ENCODE measurements at places on chromosomes 2 and 18.

DNA sequence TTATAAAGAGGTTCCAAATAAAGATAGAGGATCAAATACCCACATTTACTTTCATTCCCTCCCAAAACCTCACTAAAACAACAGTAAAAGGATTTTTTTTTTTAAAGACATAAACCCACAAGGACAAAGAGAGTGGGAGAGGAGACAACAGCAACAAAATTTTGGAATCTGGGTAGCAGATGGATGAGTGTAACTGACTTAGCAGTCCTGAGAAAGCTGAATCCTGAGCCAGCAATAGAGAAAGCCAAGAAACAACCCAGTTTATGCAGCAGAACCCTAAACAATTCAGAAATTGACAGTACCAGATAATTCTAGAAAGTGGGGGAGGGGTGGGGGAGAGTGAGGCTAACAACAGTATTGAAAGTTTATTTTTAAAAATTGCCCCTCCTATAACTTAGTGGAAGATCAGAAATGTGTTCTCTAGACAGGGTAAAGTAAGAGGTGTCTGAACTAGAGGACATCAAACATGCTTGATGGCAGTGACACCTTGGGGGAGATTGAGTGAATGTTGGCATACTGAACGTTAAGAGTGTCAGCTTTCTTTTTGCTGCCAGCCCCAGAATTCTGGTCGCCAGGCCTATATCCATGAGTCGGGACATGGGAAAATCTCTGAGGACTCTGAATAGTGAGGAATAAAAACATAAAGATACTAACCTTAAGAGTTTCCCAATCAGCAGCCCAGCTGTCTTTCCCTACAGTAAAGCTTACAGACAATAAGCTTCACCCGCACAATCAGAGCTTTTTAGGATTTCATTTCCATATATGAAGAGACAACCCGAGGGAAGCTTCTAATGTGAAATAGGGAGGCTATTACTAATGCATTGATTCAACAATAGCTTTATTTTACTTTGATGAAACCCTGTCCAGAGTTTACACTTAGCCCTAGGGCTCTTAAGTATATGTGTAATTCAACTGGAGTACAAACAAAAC lies 128.0 kb upstream of the ALPP start:
- DNase-seq = no peak

DNA sequence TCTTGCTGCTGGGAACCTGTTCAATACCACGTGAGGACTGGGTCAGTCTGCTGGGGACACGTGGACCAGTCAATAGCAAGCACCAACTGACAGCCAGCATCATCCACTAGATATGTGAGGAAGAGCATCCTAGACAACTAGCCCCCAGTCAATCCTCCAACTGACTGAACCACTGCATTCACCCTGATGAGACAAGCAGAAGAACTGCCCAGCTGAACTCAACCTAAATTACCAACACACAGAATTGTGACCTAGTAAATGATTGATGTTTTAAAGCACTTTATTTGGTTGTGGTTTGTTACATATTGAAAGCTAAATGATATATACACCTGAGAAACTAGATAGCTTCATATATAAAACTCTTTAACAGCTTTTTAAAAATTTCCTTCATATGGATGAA lies 15.7 kb downstream of the IRS1 start:
- no peak for DNase-seq

GRCh38 chr2:230738924-230739323 lies 26.3 kb downstream of the CAB39 start:
- DNase-seq = no peak

DNA sequence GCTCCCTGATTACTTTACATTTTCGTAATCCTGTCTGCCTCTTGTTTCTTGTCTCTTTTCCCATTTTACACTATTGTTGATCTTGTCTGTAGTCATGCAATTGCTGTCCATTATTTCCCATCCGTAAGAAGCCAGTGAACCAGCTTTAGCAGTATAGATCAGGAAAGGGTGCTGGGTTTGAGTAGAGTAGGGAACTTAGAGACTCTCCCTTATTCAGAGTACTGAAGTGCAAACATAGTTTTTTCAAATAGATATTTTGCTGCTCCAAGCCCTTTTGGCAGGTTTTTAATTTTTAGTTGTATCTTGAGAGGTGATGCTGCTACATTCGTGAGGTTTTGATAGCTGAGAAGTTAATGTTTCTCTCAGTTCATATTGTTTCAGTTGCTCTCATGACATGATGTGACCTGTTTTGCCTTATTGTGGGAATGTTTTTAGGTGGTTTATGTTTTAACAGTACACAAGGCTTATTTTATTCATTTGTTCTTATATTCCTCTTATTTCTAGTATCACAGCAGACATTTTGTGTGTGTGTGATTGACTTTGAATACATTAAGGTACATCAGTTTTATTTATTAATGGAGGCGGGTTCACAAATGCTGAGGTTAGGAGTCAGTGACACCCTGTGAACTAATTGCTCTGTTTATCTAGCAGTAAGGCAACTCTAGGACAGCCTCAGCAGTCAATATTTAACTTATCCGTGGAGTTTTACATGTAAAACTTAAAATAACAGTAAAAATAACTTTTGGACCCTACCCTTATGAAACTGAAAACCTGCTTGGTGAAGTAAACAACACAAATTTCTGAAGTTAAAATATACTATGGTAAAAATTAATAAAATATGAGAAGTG lies 118.4 kb downstream of the ZNF407 start:
- no peak for DNase-seq

- DNase-seq = no peak
Measured at GRCh38 chr2:25257931-25258846, 83.5 kb downstream of the DNMT3A start.

DNA sequence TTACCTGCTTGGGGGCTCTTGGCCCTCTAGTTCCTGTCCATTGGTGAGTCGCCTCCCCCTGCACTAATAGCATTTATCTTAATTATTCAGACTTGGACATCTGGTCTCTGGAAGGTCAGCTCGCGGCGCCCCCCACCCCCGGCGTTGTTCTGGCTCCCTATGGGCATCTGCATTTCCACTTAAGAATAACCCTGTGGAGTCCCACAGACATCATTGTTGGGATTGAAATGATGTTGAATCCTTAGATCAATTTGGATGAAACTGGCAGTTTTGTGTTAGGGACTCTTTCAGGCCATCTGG lies 313.8 kb upstream of the HS6ST1 start:
- DNase-seq = no peak

GRCh38 chr2:233423552-233423860 lies 69.2 kb downstream of the DGKD start:
- no peak for DNase-seq

DNA sequence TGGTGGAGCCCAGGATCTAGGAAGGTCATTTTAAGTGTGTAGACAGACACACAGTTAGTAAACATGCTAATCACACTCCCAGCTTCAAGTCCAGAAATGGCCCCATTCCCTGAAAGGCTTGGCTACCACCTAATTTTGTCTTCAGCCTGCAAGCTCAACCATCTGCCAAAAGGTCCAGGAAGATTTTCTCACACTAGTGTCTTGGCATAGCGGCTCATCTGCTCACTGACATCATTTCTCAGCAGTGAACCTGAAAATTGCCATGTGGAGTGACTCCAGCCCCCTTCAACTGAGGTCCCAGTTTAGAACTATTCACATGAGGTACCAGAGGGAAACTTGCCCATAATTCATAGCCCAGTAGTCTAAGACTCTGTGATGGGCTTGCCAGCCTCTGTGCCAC lies 748.9 kb downstream of the LRP1B start:
- DNase-seq = no peak

DNA sequence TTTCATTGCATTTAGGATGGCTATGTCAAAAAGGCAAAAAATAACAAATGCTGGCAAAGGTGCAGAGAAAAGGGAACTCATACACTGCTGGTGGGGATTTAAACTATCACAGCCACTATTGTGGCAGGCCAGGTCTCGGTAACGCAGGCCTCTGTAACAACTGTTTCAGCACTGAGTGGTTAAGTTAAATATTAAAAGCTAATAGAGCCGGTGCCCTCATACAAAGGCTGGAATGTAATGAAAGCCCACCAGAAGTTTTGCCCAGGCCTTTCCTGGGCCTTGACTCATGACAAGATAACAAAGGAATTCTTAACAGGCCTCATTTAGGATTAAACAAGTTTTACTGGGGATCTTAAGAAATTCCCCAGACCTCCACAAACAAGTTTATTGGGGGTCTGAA lies 10.7 kb downstream of the MERTK start:
- no peak for DNase-seq

- no peak for DNase-seq
Measured at GRCh38 chr18:28114472-28114871, 62.5 kb downstream of the CDH2 start.

- no peak for DNase-seq
Measured at GRCh38 chr18:41906528-41907146, 48.4 kb upstream of the PIK3C3 start.

DNA sequence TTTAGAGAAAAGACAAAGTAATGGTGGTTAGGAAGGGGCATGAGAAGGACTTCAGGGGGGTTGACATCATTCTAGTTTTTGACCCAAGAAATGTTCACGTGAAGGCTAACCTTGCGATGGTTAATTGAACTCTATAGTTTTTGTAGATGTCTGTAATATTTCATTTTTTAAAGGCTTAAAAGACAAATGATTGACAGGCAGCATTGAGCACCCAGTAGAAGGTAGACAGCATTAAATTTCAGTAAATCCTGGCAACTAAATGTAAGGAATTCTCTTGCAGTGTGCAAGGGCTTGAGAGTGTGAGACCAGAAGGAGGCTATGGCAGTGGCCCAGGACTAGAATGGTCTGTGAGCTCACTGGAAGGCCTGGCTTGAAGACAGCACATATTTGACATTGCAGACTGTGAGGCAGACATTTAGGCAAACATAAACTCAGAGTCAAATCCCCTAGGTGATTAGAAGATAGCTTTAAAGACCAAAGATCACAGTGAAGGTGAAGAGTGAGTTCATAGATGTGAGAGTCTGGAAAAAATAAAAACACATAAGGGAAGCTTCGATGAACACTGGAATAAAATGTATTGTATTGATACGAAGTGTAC lies 100.1 kb upstream of the MAP4K4 start:
- no peak for DNase-seq

- DNase-seq = no peak
Measured at GRCh38 chr2:5913711-5914395, 221.7 kb downstream of the SOX11 start.

DNA sequence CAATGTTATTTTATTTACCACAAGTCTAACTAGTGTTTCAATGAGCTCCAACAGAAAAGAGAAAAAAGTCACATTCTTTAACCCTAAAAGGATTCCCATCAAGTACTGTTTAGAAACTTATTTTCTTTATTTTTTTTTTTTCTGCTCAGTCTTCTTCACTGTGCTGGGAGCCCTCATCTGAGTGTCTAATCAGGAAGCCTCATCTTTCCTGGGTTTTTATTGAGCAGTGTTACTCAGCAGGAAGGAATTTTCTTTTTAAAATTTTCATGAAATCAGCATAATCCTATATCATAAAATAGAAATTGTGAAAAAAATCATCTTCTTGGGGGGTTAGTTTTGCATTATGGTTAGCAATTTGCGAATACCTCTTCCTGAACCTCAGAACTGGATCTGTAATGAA lies 453.8 kb downstream of the CDH2 start:
- DNase-seq = no peak

- DNase-seq = no peak
Measured at GRCh38 chr18:45540125-45540524, 75.2 kb upstream of the SLC14A2 start.

DNA sequence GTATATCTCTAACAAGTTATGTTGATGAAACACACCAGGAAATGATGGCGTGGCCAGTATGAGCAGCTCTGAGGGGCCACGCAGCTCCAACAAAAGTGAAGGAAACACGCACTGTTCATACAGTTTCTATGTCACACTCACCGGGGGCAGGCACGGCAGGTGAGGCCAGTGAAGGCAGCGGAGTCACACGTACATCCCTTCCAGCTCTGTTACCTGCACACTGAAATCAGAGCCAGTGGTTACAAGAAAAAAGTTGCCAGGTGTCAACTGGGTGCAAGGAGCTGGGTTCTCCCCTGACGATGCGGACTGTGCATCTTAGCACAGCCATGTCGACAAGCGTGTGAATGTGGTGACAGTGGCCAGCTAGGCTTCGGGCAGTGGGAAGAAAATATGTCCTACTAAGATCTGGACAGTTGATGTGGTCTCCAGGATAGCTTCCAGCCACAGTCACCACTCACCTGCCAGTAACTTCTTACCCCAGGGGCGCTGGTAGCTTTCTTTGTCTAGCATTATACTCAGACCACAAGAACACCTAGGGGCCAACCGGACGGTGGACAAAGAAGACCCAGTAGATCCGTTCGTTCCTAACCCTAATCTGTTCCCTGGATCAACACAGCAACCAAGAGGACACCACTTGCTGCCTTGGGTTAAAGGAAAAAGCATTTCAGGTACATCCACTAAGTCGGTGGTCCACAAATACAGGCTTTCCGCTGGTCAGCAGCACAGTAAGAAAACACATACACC lies 10.1 kb downstream of the HJURP start:
- no peak for DNase-seq

DNA sequence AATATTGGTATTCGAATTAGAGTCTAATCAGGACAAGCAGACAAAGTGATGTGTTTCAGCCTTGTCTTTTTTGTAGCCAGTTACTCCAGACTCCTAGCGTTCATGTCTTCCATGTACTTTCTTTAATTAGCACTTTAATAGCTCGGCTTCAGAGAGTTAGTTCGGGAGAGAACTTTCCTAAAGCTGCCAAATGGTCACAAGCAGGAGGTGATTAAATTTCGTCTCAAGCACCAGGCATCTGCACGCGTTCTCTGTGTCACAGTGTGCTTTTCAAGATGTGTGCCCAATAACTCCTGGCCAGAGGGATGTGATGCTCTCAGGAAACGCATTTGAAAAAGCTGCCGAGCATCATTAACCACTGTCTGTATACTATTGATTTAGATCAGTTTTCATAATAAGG lies 790.8 kb downstream of the SOCS6 start:
- no peak for DNase-seq

GRCh38 chr2:132415915-132416722 lies 486 bp upstream of the GPR39 start:
- no peak for DNase-seq

GRCh38 chr2:100235098-100235497 lies 87.2 kb downstream of the LONRF2 start:
- no peak for DNase-seq

GRCh38 chr2:26974352-26974751 lies 3.9 kb downstream of the MAPRE3 start:
- DNase-seq = no peak

GRCh38 chr18:60599267-60599666 lies 226.7 kb upstream of the MC4R start:
- DNase-seq = no peak

- DNase-seq = no peak
Measured at GRCh38 chr18:51355841-51356240, 158.4 kb upstream of the MEX3C start.

Measured in stimulated activated CD4-positive, alpha-beta T cell treated with anti-CD3 and anti-CD28 coated beads, TNF-alpha, amount 100 ng/mL, for 1 hour (primary cell).